Bladder microvascular endothelial cell (primary cell): ENCODE measurements at places on chromosomes 2 and 18. TPM values are rescaled to one million over a fixed set of nuclear protein-coding genes. Genes with fewer than 3 reads are reported as not detected.

Gene SCTR
- total RNA-seq = not detected in 2 replicates

Gene ARHGAP28
- total RNA-seq = 3.6 and 4.5 TPM in 2 replicates

Gene RIT2
- not detected in 2 replicates for total RNA-seq

Gene PLCD4
- total RNA-seq = 0.32 and 1.5 TPM in 2 replicates

Gene UGP2
- 42.3 and 156 TPM in 2 replicates for total RNA-seq

Gene CCDC141
- total RNA-seq = under 0.01 and 0.57 TPM in 2 replicates

Gene UGT1A4
- not detected in 2 replicates for total RNA-seq

Gene ADGRF3
- total RNA-seq = under 0.01 and 0.06 TPM in 2 replicates

Gene HOXD13
- not detected in 2 replicates for total RNA-seq

Gene NT5C1B
- not detected in 2 replicates for total RNA-seq

Gene PREB
- 23.2 and 61.4 TPM in 2 replicates for total RNA-seq

Gene HOXD8
- total RNA-seq = 12.6 and 13.1 TPM in 2 replicates

Gene ZNF521
- 48.9 and 142 TPM in 2 replicates for total RNA-seq

Gene ADCY3
- 24.3 and 25.8 TPM in 2 replicates for total RNA-seq

Gene DNPEP
- 40.3 and 51.7 TPM in 2 replicates for total RNA-seq
